Glutamatergic neuron (in vitro differentiated cells): ENCODE measurements at places on chromosomes 4 and X. TPM values are rescaled to one million over a fixed set of nuclear protein-coding genes. Genes with fewer than 3 reads are reported as not detected.

Gene GLRA2
- total RNA-seq, result 1.9 TPM

Gene TMEM144
- not detected for total RNA-seq

Gene F8A2
- total RNA-seq, result not detected

Gene BMPR1B
- 2.4 TPM for total RNA-seq

Gene UGT2B11
- total RNA-seq, result not detected

Gene ATP1B4
- not detected for total RNA-seq

Gene XG
- total RNA-seq, result not detected

Gene PCSK1N
- total RNA-seq, result 127 TPM

Gene PCDH19
- 4.1 TPM for total RNA-seq

DNA sequence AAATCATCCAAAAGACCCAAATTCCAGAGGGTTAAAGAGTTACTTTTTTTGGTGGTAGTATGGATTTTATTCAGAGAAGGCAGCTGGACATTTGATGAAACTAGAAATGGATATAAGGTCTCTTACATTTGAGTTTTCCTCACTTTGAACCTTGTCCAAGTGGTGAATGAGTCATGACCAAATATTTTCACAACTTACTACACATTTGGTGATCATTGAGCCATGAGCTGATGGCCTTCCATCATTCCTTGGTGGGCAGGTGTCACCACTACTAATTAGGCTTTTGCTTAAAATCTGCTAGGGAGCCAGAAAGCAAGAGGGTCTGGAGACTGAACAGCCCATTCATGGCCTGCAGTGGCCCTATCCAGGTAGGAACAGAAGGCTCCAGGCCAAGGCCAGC, 620.2 kb upstream of the INTU start:
- DNase-seq, result no peak

- no peak for DNase-seq
These were observed 272.5 kb downstream of the PTTG2 start for GRCh38 chr4:38232741-38233140.

- no peak for DNase-seq
These were observed 222.4 kb upstream of the ANKRD50 start for GRCh38 chr4:124934916-124935315.

DNA sequence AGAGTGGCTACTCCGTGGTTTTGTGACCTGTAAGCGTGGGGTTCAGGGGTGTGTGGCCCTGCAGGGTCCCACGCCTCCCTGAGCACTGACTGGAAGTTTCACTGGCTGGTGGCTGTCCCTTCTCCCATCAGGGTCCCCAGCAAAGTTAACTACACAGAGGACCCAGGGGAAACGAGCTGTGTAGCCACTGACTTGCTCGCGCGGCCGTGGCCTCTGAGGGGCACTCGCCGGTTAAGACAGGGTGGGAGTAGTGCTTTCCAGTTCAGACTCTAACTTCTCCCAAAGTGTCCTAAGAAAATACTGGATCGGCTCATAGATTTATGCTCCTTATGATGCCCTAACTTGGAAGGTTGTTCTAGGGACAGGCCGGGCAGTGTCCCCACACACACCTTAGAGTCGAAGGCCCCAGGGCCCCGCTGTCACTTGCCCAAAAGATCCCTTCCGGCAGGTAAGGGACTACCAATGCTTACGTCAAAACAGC, 28.2 kb downstream of the NELFA start:
- no peak for DNase-seq

DNA sequence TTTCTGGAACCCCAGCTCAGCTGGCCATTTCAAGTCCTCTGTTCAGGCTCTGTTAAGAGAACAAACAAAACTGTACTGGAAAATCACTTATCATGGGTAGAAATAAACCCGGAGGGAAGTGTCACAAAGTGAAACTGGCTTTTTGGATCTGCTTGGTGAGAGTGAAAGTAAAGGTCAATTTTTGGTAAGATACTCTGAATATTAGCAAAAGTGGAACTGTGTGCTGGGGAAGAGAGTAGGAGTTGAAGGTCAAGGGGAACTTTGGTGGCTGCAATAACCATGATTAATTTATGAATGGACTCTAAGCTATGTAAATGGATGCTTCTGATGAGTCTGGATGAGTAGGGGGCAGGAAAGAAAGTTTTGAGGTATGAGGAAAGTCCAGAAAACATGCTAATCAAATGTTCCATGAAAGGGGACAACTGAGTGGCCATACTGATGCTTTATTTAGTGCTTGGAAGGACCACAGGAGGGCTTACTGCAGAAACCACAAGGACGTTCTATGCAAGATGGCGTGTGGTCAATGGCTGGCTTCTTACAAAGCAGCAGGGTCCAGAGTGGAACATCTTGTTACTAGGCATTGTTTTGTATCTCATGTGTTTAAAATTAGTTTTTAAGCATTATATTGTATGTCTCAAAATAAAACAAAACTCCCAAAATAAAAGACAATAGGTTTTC, 36.8 kb upstream of the TNIP3 start:
- DNase-seq, result no peak

- no peak for DNase-seq
These were observed 7.2 kb downstream of the STARD8 start for GRCh38 chrX:68654693-68655092.

DNA sequence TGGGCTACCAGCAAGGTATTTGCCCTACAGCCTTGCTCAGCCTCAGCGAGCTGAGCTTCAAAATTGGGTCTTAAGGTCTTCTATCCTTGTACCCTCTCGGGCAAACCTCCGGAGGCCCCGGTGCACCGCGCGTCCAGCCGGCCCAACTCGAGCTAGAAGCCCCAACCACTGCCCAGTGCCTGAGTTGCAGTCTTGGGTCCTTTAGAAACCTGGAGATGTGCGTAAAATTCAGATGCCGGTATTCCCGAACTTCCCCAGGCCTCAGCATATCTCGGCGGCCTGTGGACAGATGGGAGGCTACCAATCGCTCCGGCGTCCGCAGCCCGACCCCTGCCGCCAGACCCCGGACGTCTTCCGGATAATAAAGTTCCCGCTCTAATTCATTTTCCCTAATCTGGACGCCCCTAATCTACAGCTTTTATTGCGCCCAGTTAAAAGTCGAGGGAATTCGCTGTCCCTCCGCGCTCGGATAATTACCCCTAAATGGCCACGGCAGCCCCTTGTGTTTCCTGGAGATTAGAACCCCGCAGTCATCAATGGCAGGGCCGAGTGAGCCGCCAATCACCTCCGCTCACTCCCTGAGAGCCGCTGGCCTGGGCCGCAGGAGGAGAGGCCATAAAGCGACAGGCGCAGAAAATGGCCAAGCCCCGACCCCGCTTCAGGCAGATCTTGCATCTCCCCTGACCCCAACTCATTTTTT, 1.5 kb upstream of the MSX1 start:
- peak; percentile 35 for DNase-seq

DNA sequence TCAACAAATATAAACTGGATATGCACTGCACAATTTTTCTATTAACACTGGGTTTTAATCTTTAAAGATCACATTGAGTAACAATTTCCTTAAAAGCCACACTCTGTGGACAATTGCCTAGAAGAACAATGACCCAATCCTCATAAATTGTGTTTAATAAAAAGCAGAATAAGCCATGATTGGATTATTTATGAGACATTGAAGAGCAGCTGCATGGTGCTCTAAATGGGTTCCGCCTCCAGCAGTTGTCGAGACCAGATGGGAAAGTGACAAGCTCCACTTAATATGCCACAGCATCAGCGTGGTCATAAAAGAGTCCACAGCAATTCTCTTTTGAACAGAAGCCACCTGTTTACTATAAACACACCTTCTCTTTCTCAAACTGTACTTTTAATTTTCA, 635.2 kb upstream of the FRG1 start:
- no peak for DNase-seq

- no peak for DNase-seq
These were observed 683.7 kb downstream of the PDHA2 start for GRCh38 chr4:96523611-96524010.

DNA sequence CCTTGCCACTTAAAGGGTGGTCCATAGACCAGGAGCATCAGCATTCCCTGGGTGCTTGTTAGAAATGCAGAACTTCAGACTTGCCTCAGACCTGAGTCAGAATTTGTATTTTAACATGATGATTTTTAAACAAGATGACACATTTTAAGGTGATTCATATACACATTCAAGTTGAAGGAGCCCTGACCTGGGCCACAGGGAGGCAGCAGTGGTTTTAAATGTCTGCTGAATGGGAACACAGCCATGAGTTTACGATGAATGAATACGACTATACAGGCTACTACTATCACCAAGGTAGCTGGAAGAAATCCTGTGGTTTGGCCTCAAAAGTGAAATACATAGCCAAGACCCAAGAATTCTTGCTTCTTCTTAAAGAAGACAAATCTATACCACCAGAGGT, 2.9 kb downstream of the HDAC8 start:
- DNase-seq, result no peak

- DNase-seq, result no peak
These were observed 61.1 kb upstream of the C1QTNF7 start for GRCh38 chr4:15366721-15367120.

GRCh38 chr4:123871341-123871740, 474.7 kb downstream of the SPRY1 start:
- no peak for DNase-seq

DNA sequence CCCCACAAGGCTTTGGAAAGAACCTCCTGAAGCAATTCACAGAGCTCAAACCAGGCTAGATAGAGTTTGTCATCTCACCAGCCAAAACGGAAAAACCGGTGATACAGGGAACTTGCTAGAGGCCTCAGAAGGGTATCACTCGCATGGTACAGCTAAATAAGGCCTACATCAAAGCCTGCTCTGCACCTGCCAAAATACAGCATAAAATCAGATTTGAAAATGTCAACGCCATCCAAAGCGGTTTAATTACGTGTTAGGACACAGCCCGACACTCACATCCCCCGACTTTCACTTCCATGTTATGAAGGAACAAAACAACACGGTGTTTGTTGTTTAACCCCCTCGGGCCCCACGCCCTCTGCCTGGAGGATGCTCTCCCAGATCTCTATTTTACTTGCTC, 65.0 kb downstream of the MAPK10 start:
- no peak for DNase-seq

- DNase-seq, result no peak
These were observed 1.3 kb downstream of the PKD2 start for GRCh38 chr4:88008743-88009171.

- DNase-seq, result no peak
These were observed 147.3 kb upstream of the FTHL17 start for GRCh38 chrX:31219174-31219573.

DNA sequence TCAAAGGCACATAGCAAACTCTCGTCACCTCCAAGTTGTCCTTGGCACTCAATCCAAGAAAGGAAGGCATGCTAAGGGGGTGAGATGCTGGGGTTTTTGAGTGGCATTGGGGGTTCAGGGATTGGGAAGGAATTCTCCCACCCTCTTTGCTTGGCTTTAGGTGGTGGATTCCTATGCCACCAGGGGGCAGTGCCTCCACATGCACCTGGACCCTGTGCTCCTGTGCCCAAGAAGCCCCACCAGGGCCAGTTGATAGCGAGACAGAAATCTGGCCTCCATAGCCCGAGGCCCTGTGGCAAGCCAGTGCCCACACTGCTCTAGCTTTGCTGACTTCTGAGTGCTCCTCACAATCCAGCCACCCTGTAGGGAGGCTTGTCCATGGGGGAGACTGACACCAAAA, 2.0 kb upstream of the FATE1 start:
- DNase-seq, result peak; percentile 36

- no peak for DNase-seq
These were observed 184.1 kb downstream of the IL1RAPL2 start for GRCh38 chrX:104749951-104750610.

DNA sequence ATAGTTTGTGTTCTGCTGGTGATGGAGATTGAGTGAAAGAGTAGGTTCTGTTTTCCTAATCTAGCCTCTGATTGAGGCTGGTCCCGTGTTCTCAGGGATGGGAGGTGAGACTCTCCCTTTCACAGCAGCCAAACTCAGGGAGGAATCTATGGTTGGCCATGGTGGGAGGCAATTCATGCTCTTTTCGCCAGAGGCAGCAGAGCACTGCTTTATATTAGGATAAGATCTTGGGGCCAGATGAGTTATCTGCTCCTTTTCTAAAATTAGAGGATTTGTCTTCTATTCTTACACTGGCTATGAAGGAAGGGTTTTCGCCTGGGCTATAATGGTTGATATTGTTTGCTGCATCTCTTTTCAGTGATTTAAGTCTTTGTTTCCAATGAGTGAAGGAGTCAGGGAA, 63.9 kb upstream of the NLGN4X start:
- no peak for DNase-seq

- DNase-seq, result no peak
These were observed 30.3 kb upstream of the ADH1C start for GRCh38 chr4:99382745-99383360.

DNA sequence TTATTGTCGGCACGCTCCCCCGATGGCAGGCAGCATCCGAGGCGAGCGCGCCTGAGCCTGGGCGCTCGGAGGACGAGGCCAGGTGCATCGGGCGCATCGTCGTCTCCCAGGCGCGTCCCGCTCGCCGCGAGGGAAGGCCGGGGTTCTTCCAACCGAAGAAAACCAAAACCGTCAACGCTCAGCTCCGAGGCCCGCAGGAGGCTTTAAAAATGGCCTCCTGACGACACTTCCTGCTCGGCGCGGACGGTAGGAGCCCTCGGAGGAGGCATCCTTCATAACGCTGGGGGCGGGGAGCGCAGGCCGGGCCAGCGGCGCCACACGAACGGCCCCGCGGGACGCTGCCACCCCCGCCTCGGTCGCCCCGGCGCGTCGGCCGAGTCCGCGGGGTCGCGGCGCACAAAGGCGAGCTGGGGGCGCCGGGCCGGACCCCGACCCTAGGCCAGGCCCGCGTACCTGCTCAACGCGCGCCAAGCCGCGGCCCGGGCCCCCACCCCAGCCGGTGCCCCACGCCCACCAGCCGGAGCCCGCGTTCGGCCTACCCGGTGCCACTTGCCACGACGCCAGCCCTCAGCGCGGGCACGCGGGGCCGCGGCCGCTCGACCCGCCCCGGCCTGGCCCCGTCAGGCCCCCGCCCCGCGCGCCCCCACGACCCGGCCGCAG, 501 bp downstream of the ZNF518B start:
- DNase-seq, result peak; percentile 66

DNA sequence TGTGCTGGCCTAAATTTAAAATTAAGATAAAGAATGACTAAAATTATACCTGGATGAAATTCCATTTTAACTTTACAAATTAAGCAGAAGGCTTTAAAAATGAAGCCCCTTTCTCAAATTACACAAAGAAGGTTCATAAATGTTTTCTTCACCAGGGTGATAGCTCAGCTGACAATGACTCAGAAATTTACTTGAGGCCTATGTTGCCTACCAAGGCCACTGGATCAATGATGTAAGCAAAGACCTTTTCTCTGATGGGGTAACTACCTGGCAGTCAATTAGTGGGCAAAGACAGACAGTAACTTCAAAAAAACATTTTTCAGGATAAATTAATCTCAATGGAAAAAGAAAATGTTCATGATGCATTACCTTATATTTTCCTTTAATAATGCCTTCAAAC, 23.9 kb upstream of the GPR34 start:
- no peak for DNase-seq
